ENCODE measurements at places on chromosomes 16 and 17.

GRCh38 chr17:43612515-43612914 lies 49.2 kb downstream of the MEOX1 start:
- no peak for DNase-seq

GRCh38 chr16:72787514-72788268 lies 260.2 kb downstream of the ZFHX3 start:
- peak; percentile 49 for DNase-seq

GRCh38 chr16:74984194-74984528 lies 762 bp downstream of the WDR59 start:
- DNase-seq, result no peak

GRCh38 chr16:87074641-87075318 lies 242.4 kb downstream of the C16orf95 start:
- peak; percentile 12 for DNase-seq

DNA sequence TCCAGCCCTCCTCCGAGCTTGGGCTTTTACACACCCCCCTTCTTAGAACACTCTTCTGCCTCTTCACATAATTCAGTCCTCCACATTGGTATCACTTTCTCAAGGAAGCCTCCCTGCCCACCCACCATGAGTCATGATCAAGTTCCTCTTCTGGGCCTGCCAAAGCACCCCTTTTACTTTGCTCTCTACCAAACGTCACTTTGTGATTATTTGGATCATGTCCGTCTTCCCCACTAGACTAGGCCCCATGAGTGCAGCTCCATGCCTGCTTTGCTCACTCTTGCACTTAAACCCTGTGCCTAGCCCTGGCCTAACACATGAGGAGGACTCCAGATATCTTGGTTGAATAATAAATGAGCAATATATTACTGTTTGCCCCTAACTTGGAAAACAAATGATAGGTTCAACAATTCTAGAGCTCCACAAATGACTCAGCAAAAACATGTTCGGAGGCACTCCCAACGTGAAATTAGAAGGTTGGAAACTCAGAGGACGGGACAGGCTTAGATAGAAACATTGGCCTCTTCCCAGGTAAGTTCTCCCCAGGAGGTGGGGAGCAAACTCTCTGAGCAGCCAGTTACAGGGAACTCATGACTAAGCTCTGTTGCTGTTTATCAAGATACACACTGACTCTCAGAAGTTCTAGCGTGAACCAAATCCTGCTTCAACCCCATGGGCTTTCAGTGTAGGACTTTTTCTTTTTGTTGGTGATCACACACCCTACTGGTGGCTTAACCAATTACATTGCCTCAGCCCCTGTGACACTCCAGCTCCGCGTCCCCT lies 28.3 kb downstream of the G6PC1 start:
- peak; percentile 53 for DNase-seq

GRCh38 chr16:61858988-61859387 lies 177.2 kb downstream of the CDH8 start:
- DNase-seq, result no peak

Measured in NCI-H1092 treated with DMSO at 0.1 percent for 48 hours (cell line).